ENCODE measurements at places on chromosomes 3 and 15. TPM values are rescaled to one million over a fixed set of nuclear protein-coding genes. Genes with fewer than 3 reads are reported as not detected.

The MST1 gene
- 5.1 TPM for total RNA-seq

The SH2D7 gene
- not detected for total RNA-seq

The NISCH gene
- 31.5 TPM for total RNA-seq

The FETUB gene
- total RNA-seq: not detected

The CMTM7 gene
- total RNA-seq: 15.5 TPM

The CIP2A gene
- total RNA-seq: 20.5 TPM

The TNNC1 gene
- not detected for total RNA-seq

The GHSR gene
- not detected for total RNA-seq

The PSTPIP1 gene
- total RNA-seq: 0.84 TPM

The THAP10 gene
- total RNA-seq: 7.1 TPM

The AHSG gene
- not detected for total RNA-seq

The GNAT1 gene
- total RNA-seq: not detected

The KCNMB3 gene
- 0.34 TPM for total RNA-seq

The GTPBP8 gene
- total RNA-seq: 40.2 TPM

The TNK2 gene
- 10.9 TPM for total RNA-seq

The CFAP91 gene
- total RNA-seq: 0.50 TPM

The SPATA12 gene
- total RNA-seq: under 0.01 TPM

The GOLGA8J gene
- not detected for total RNA-seq

The AGBL1 gene
- not detected for total RNA-seq

The TXNRD3 gene
- total RNA-seq: 6.1 TPM

The MESP2 gene
- 1.3 TPM for total RNA-seq

The ZIC1 gene
- total RNA-seq: not detected

The SOX14 gene
- not detected for total RNA-seq

The CACNA2D3 gene
- total RNA-seq: not detected

The BOC gene
- 1.0 TPM for total RNA-seq

The CELSR3 gene
- 2.7 TPM for total RNA-seq

The KBTBD13 gene
- total RNA-seq: not detected

The MAP3K13 gene
- 11.3 TPM for total RNA-seq

The NDN gene
- total RNA-seq: 93.0 TPM

The SLC25A36 gene
- 34.3 TPM for total RNA-seq

The DNAJA4 gene
- 2.0 TPM for total RNA-seq

The CCR4 gene
- not detected for total RNA-seq

The IQCF5 gene
- not detected for total RNA-seq

The CLCN2 gene
- total RNA-seq: 2.2 TPM

The EEFSEC gene
- total RNA-seq: 16.1 TPM

The TRPC1 gene
- total RNA-seq: 8.2 TPM
